HEK293T (cell line): ENCODE measurements at places on chromosomes 3 and 15.

DNA sequence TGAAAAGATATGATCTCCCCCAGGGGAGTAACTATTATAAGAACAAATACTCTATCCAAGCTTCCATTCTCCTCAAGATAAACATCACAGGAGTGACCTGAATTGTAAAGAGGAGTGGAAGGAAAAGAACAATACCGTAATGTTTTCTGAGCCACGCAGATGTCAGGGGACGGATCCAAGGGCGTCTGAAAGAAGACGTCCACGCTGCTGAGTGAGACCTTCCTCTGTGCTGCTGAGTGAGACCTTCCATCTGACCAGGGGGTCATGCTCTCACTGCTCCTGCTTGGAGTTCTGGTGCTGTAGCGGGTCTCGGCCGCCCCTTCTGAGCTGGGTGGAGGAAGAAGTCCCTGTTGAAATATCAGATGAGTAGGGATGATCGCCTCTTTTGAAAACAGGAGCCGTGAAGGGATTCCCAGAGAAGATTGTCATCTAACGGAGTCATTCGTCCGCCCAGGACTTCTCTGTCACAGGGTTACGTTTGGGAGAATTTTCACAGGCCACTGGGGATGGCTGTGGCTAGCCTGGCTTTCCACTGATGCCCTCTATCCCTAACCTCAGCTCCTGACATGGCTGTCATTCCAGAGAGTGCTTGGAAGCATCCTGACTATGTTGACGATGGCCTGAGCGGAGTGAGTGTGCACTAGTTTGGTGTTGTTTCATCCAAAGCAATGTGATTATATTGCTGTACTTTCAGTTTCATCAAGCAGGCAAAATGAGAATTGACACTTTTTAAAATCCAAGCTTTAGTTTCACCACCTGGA, 184.9 kb downstream of the APBA2 start:
- no peak for DNase-seq

GRCh38 chr15:92159906-92160841, 233.5 kb upstream of the ST8SIA2 start:
- no peak for DNase-seq

DNA sequence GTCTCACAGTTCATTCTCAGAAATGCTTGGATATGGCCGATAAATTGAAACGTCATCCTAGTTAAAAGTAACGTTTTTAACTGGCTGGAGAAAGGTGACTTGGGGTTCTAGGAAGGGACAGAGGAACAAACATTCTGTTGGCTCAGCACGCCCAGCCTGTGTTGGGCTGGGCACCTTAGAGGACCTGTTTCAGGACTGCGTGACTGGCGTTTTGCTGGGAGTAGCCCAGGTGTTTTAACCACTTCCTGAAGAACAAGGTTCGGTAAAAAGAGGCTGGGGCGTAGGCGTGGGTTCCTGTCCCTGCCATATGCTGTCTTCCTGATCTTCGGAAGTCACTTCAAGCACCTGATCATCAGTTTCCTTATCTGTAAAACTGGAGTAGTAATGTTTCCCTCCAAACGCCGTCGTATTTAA, 1.1 kb upstream of the TLNRD1 start:
- DNase-seq = no peak

DNA sequence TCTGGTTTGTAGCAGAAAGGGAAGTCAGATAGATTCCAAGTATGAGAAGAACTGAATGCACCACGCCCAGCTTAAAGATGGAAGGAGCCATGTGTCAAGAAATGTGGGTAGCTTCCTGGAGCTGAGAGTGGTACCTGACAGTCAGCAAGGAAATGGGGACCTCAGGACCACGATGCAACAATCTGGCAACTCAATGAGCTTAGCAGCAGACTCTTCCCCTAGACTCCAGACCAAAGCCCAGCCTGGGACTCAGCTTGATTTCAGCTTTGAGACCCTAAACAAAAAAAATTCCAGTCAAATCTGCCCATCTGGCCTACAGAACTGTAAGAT, 24.4 kb downstream of the MIX23 start:
- DNase-seq = no peak

GRCh38 chr3:88828466-88828865, 279.0 kb upstream of the EPHA3 start:
- no peak for DNase-seq

- no peak for DNase-seq
Measured at GRCh38 chr15:77225646-77226045, 154.7 kb upstream of the TSPAN3 start.

- no peak for DNase-seq
Measured at GRCh38 chr15:46296797-46297196, 662.0 kb downstream of the SQOR start.

DNA sequence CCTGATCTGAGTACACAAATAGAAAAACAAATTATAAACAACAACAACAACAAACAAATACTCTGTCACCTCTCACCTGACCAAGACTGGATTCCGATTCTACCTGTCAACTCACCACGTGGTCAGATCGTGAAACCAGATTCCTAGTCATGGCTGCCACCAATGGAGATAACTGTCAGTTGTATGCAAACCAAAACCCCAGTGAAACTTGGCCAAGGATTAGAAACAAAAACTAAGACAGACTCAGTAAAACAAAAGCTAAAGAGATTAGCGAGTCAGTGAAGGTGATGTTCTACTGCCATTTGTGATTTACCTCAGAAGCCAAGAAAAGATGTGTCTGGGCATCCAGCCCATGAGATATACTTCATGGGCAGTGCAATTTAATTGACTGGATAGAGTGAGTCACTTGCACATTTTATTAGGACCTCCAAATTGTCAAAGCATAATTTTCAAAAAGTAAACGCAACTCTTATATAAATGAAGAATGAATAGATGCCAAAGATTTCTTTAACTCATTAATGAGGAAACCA, 31.1 kb downstream of the PHLDB2 start:
- DNase-seq = no peak

- DNase-seq = no peak
Measured at GRCh38 chr3:195697582-195698324, 23.0 kb upstream of the MUC20 start.

DNA sequence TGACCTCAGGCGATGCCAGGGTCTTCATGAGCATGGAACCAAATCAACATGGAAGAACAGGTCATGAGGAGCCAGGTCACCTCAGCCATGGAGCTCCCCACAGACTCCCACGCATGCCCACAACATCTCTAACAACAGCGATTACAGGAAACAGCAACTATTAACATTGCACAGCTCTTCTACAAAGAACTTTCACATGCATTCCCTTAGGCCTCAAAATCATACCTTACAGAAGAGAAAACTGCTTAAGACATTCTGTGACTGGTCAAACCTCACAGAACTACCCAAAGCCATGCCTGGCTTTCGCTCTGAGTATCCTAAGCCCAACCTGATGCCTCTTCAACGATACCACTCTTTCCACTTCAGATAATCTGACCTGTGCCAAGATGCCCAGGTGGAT, 117.8 kb downstream of the OXNAD1 start:
- DNase-seq = no peak

DNA sequence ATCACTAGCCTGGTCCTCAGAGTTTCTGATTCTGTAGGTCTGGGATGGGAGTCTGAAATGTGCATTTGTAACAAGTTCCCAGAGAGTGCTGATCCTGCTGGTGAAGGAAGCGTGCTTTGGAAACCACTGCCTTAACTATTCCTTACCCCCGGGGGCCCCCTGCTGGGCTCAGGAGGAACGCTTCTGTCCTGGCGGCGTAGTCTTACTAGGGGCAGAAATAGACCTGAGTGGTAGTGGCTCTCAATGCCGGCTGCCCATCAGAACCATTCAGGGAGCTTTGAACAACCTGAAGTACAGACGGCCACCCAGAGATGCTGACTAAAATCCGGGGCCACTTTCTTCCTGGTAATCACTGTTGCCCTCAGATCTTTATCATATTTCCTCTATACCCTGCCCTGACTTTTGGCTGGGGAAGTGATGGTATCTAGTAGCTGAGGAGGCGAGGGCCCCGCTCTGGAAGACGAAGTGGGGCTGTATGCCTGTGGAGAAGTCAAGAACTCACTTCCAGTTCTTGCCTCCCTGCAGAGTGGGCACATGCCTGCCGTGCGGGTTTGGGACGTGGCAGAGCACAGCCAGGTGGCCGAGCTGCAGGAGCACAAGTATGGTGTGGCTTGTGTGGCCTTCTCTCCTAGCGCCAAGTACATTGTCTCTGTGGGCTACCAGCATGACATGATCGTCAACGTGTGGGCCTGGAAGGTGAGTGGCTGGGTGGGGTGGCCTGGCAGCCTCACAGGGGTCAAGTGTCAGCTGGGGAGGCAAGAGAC, 16.3 kb upstream of the JMJD7 start:
- peak; percentile 74 for DNase-seq

GRCh38 chr3:78255403-78255802, 1215.5 kb downstream of the ROBO2 start:
- no peak for DNase-seq

GRCh38 chr3:129632556-129632955, 26.1 kb upstream of the PLXND1 start:
- no peak for DNase-seq

DNA sequence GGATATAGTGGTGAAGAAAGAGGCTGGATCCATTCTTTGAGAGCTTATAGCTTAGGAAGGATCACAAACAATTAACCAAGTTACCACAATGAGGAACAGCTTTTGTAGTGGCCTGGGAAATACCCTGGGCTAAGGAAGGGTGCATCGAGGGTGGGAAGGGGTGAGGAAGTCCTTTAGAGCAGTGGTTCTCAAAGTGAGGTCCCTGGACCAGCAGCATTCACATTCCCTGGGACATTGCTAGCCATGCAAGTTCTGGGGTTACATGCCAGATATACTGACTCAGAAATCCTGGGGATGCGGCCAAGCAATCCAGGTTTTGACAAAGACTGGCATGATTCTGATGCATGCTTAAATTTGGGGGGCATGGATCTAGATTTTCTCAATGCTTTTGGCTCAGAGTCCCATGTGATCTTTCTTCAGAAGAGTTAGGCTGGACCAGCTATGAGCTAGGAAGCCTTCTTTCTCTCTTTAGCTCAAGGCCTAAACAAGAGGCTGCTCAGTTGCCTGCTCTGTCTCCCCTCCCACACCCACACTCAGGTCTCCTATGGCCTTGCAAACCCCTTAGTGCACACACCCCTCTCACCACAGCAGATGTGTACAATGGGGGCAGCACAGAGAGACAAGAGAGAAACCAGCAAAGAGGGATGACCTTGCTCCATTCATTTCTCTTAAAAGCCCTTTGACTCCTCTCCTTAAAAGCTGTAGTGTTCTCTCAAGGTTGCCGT, 1.8 kb upstream of the CCR1 start:
- DNase-seq = no peak

GRCh38 chr15:41978534-41978933, 6.2 kb upstream of the EHD4 start:
- DNase-seq = no peak

- no peak for DNase-seq
Measured at GRCh38 chr3:43790060-43790459, 99.3 kb downstream of the ABHD5 start.

DNA sequence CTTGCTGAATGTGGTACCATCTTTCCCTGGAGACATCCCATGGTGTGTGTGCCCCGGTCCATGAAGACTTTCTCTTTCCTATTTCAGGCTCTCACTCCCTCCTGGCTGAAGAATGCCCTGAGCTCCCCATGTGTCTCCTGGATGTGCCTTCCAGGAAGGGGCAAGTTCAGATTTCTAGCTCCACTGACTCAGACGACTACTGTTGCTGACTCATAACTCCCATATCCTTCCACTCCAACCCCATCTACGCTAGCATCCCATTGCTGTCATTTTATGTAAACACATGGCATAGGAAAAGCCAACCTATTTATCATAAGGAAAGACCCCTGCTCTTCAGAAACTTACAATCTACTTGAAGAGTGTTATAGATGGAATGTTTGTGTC, 95.0 kb downstream of the ADCY5 start:
- no peak for DNase-seq

DNA sequence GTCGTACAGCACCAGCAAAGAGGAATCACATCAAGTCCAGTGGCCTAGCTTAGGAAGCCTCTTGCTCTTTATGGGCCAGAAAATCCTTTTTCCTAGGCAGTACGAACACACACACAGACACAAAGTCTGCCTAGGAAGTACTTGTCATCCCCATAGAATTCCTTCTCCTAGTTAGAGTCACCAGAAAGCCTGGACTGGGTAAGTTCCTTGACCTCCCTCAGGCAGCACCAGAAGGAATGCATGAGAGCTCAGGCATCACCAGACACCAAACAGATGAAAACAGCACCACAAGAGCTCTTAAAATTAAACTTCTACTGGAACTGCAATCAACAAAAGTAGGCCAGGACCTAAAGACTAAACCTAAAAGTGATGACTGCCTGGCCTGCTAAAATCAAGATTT, 192.9 kb upstream of the CCDC54 start:
- DNase-seq = no peak

- no peak for DNase-seq
Measured at GRCh38 chr15:28107111-28107903, 8.2 kb upstream of the OCA2 start.

DNA sequence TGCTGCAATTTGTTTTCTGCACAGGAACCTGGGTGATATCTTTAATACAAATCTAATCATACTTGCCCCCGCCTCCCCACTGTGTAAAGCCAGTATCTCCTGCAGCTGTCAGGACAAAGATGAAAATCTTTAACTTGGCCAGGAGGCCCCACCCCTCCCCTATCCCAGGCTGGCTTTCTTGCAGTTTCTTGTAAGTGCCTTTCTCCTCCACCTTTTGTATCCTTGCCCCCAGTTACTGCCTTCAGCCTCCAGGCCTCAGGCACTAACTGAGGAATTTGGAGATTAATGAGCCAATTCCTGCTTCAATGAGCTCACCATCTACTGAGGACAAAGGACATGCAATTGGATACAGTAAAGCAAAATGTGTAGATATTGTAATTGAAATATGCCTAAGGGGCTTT, 6.5 kb downstream of the GCSAM start:
- DNase-seq = peak; percentile 19

- no peak for DNase-seq
Measured at GRCh38 chr3:134291319-134292254, 40.9 kb upstream of the RYK start.

- DNase-seq = no peak
Measured at GRCh38 chr3:133629146-133629545, 32.6 kb downstream of the TOPBP1 start.

DNA sequence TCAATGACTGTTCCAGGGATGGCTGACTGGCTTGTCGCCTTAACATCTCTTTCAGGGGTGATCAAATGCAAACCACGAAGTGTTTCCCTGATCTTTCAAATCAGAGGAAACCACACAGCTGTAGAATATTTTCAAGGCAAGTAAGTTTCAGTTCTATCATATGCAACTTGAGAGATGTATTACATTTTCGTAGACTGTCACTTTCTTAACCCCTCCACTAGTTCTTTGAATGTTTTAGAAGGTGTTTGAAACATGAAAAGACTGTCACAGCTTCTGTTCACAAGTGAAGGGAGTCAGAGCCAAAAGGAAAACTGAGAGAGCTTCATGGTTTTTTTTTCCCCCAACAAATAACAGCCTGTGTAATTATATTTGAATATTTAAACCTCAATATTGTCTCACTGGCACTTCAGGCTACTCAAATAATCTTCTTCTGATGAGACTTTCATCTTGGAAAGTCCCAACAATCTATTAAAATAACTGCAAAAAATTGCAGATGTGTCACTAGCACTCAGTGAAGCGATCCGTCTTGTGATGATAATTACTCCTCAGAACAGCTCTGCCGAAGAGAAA, 25.9 kb upstream of the CAPN7 start:
- no peak for DNase-seq
